ENCODE measurements at places on chromosomes 4 and X.

- DNase-seq, result no peak
Measured at GRCh38 chr4:38176165-38176564, 216.0 kb downstream of the PTTG2 start.

DNA sequence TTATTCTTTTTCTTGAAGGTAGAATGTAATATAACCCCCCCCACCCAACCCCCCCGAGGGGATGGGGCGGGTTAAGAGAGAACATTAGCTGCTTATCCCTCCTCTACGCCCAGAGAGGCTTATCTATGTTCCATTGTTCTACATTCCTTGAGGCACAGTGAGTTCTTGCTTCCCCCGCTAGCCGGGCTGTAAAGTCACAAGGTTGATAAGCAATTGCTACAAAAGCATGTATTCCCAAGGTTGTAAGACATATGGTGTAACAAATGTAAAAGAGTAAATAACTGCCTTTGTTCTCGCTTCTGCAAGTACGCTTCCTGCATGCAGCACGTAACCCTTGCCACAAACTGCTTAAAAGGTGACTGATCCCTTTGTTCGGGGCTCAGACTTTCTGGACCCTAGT lies 8.2 kb downstream of the DCAF8L2 start:
- DNase-seq, result no peak

- DNase-seq, result no peak
Measured at GRCh38 chr4:15110120-15110571, 107.9 kb downstream of the CPEB2 start.

DNA sequence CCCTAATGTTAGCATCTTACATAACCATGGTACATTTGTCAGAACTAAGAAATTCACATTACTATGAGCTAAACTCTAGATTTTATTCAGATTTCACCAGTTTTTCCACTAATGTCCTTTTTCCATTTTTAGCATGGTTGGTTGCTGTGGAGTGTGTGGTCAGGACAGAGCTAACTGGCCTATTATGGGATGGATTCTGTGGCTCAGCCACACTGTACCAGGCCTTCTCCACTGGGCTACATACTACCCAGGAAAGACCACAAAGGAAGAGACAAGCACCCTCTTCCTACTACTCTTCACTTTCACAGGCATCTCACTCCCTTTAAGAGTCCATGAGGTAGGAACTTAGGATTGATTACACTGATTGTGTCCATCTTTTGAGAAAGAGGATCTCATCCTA lies 67.4 kb downstream of the ZNF827 start:
- DNase-seq, result no peak

GRCh38 chr4:142574306-142574705 lies 271.8 kb downstream of the INPP4B start:
- DNase-seq, result no peak

DNA sequence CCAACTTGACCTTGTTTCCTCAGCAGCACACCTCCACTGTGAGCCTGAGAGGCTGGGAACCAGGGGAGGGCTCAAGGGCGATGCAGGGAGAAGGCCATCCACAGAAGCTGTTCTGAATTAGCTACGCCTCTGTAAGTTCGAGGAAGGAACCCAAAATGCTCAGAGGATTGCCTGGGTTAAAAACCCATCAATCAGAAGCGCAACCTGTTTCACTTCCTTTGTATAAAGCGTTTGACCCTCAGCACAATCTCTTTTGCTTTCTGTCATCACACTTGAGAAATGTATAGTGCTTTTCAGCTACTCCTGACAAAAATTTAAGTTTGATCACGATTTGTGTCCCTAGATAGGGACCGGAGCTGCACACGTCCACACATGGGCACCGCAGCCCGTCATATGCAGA lies 48.0 kb upstream of the MAP3K15 start:
- DNase-seq, result no peak

Data from dermis microvascular lymphatic vessel endothelial cell (primary cell).